Hematopoietic multipotent progenitor cell (in vitro differentiated cells): ENCODE measurements at places on chromosomes 5 and 9. TPM values are rescaled to one million over a fixed set of nuclear protein-coding genes. Genes with fewer than 3 reads are reported as not detected.
A peak's percentile ranks its signal among the peaks of the same experiment; 100 is the strongest.

DNA sequence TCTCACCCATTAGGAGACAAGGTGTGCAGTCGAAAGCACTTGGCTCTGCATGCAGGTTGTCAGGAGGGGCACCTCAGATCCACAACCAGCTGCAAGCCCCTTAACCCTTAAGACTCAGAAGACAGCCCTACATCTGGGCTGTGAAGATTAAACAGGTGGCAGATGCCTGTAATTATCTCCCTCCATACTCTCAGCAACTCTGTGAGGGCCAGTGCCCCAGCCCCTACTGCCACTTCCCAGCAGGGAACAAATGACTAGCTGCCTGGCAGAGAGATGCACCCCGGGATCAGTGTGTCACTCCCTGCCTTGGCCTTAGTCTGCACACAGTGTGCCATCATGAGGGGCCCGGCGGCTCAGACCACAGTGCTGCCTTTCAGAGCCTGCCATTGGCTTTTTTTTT is 42.0 kb downstream of the CRB2 start:
- no peak for DNase-seq

- DNase-seq = no peak
These were observed 761 bp downstream of the REEP2 start for GRCh38 chr5:138439477-138440158.

DNA sequence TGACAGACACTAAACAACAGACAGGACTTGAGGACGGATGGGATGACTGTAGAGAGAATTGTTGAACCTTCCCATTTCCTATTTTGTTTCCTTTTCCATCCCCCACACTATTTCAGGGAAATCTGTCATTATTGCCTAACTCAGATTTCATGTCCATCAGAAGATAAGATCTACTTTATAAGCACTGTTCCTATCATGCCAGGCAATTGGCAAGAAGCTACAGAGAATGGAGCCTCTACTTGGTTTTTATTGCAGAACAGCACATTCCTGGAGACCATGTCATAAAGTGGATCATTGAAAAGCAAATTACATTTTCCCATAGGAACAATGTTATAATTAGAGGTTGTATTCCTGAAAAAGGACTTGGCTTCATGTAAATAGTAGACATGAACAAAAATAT is 173.7 kb upstream of the KIF2A start:
- DNase-seq = no peak

DNA sequence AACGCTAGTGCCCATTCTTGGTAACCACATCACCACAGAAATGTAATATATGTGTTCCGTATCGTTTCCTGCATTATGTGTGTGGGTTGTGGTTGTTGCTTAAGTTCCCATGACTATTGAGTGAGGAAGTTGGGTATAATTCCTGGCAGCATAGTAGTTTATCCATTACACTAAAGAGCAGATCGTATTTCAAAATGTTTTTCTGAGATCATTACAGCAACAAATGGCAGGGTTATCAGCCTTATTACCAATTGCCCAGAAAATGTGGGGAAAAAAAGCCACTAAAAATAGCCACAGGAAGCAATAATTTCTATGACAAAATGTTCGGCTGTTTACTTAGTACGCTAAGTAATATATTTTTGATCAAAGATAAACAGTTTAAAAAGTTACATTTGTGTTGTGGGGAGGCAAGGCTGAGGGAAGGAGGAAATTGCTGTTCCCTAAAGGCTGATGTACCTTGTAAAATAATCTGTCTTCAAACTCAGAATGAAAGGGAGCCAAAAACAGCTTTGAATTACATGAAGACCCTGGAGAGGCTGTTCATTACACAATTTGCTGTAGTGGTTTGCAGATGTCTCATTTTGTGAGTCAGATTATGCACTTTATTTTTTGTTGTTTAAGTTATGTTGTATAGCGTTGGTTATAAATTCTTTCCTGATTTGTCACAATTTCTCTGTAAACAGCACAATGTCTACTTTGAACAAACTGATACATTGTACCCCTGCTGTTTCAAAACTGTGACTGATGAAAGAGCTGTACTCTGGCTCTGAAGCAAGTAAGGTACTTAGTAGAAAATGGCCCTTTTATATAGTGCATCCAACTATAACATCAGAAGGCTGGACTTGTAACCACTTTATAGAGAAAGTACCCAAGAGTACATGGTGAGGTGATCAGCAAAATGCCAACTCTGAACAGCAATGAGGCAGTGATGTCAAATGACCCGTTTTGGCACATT is 1028.5 kb downstream of the NR2F1-AS1 start:
- peak; percentile 14 for DNase-seq

DNA sequence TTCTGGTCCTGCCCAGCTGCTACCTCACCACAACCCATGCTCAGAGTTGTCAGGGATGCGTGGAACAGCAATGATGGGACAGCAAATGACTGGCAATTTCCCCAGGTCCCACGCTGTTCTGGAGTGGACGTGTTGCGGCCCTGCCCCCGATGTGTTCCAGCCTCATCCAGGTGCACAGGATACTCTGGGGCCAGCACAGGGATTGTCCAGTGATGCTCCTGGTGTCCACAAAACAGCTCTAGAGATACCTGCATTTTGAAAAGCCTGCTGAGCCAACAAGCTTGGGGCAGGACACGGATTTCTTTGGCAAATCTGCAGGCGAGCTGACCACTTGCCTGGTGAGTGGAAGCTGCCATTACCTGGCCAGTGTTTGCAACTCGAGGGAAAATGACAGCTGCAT is 88.7 kb downstream of the ANKRD33B start:
- no peak for DNase-seq

GRCh38 chr5:154098465-154098864 is 59.7 kb downstream of the MFAP3 start:
- no peak for DNase-seq

Gene SLC45A2
- total RNA-seq = 0.27 TPM
